ENCODE measurements at places on chromosomes 1 and 21.
A peak's percentile ranks its signal among the peaks of the same experiment; 100 is the strongest.

- DNase-seq: no peak
Observed at GRCh38 chr1:111361761-111362160, 65.8 kb downstream of the OVGP1 start.

- DNase-seq: peak; percentile 26
Observed at GRCh38 chr1:156860628-156861423, at the start of gene NTRK1. Gene NTRK1 (plus strand): TSS chr1:156860865. CDS start chr1:156860935, 70 bp downstream.

DNA sequence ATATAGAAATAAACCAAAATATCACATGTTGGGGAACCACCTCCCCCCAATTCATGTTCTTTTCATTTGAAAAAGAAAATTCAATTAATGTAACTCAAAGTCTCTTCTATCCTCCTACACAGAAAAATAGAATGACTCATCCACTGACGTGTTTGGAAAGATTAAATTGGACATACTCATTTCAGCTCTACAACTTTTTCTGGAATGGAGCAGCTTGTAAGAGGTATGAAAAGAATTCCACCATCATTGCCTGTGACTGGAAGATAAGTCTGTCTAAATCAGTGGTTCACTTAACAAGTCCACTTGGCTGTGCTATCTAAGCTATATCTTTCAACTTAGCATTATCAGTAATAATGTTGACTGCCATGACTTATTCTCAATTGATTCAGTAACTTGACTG, 702.3 kb downstream of the BRINP3 start:
- DNase-seq: no peak

GRCh38 chr1:233569636-233570035, 44.3 kb upstream of the KCNK1 start:
- DNase-seq: no peak

- no peak for DNase-seq
Observed at GRCh38 chr1:245463392-245464165, 308.8 kb downstream of the KIF26B start.

- no peak for DNase-seq
Observed at GRCh38 chr1:214050513-214051401, 63.0 kb downstream of the PROX1 start.

DNA sequence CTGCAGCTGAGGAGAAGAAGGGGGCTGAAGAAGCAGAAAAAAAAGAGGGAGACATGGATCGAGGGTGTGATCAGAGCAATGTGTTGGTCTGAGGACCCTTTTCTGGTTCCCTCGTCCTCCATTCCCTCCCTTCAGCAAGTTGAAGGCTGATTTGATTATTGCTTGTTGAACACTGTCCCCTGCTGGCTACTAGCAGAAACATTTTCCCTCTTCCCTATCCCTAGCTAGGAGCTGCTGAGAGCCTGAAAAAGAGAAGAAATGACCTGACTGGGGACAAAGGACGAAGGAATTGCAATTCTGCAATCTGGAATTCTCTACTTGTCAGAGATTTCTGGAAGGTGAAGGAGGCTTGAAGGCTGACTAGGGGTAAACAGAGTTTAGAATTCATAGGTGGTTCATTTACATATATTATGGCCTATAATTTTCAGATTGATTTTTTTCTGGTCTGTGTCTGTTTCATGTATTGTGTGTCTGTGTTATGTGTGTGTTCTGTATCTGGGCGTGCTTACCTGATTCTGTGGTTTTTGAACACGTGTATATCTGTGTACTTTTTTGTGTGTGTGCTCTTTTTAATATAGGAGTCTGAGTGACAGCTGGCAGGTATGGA, 9.8 kb downstream of the NHLH1 start:
- no peak for DNase-seq
